ENCODE measurements at places on chromosomes 2 and 18.

- no peak for DNase-seq
Measured at GRCh38 chr2:4693266-4693665, 989.9 kb downstream of the DCDC2C start.

DNA sequence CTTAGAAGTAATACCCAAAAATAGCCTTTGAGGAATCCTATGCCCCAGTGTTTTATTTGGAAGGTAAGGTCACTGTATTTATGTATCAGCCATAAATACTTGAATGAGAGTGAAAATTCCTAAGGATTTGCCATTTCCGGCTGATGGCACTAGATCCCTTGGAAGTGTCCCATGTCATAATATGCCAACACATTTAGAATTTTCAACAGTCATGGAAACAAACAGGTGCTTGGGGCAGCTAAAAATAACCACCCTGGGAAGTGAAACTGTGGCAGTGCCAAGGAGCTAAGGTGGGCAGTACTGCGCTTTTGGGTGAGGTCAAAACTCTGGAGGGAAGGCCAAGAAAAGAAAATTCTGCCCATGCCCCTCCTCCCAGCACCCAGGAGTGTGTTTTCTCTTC lies 80.2 kb downstream of the TCF7L1 start:
- no peak for DNase-seq

GRCh38 chr2:212549463-212549862 lies 10.9 kb upstream of the ERBB4 start:
- no peak for DNase-seq

GRCh38 chr2:59884166-59884565 lies 669.3 kb downstream of the BCL11A start:
- DNase-seq: no peak

- DNase-seq: no peak
Measured at GRCh38 chr2:101758001-101758400, 60.5 kb downstream of the MAP4K4 start.

GRCh38 chr2:44116319-44116718 lies 52.4 kb upstream of the PPM1B start:
- no peak for DNase-seq

GRCh38 chr2:15155959-15156574 lies 405.1 kb downstream of the NBAS start:
- no peak for DNase-seq

GRCh38 chr2:167776359-167776758 lies 471.0 kb downstream of the STK39 start:
- DNase-seq: no peak

- no peak for DNase-seq
Measured at GRCh38 chr2:150572961-150573395, 85.5 kb upstream of the RND3 start.

DNA sequence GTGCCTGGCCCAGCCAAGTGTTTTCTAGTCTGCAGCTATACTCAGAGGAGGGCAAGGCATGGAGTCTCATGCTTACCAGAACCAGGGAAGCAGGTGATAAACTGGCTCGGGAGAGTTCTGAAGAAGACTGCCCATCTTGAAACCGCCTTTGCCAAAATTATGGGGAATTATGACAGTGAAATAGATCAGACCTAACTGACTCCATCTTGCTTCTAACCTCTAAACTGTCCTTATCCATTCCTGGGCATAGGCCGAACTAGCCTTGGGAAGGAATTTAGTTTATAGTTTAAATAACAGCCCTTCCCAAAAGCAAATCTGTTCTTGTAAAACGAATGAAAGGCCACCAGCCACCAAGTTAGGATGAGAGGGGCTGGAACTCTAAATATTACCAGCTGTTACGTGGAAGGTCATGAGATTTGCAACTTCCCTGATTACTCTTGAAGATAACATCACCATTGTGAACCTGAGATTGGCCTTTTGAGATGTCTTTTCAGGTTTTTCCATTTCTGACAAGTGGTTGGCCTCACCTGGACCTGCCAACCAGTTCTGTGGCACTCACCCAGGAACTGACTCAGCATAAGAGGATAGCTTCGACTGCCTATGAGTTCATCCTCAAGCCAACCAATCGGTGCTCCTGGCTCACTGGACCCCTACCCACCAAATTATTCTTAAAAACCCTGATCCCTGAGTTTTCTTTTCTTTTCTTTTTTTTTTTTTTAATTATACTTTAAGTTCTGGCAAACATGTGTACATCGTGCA lies 23.4 kb downstream of the CHCHD5 start:
- DNase-seq: no peak

DNA sequence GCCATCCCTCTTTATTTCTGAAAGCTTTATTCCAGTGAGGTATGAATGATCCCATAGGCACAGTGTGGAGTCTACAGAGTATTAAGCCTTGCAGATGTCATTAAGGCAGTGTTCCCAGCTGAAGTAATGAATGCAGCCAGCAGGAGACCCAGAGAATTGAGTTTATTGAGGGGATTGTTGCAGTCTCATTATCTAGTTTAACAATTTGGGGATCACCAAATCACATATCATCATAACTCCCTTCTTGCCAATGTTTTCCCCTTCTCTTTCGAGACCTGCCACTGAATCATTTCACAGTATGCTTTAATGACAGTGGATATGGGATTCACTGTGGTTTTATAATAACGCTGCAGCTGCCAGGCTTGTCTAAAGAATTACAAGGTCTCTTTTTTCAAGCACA lies 249.3 kb upstream of the FSHR start:
- no peak for DNase-seq

- DNase-seq: no peak
Measured at GRCh38 chr2:183604065-183604464, 479.8 kb downstream of the NUP35 start.

GRCh38 chr2:37324536-37324785 lies 172 bp downstream of the PRKD3 start:
- DNase-seq: peak; percentile 83

- DNase-seq: no peak
Measured at GRCh38 chr2:39661826-39662225, 3.9 kb upstream of the TMEM178A start.

GRCh38 chr18:46098616-46098933 lies 479 bp upstream of the ATP5F1A start:
- no peak for DNase-seq

DNA sequence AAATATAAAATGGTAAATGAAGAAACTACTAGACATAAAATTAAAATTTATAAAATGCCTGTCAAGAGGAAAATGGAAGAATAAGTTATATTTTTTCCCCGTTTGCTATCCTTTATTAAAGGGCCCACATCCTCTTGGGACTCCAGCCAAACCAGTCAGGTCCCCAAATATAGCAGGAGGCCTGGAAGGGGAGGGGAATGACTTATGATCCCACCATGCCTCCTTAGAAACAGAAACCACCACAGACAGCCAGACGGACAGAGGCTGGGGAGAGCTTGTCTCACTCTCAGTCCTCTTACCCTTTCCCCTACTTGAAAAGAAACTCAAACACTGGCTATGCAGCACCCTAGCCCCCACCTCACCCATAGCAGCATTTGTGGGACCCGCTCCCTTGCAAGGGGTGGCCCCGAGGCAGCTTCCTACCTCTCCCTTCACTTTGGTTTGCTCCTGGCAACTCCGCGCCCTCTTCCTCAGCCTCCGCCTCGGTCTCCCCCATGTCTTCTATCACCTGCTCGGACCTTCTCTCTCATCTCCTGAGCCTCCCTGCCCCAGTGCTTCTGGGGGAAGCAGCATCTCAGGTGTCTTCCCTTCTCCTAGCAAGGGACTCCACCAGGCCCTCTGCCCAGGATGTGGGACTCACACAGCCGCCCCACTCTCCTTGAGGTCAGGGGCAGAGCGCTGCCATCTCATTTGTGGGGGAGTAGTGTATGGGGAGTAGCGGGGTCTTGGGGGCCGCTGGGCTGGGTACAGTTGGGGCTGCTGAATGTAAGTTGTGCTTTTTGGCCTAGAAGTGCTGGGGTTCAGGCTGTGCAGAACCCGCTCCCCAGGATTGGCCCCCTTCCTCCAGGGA lies 37.4 kb upstream of the ANKRD62 start:
- no peak for DNase-seq

DNA sequence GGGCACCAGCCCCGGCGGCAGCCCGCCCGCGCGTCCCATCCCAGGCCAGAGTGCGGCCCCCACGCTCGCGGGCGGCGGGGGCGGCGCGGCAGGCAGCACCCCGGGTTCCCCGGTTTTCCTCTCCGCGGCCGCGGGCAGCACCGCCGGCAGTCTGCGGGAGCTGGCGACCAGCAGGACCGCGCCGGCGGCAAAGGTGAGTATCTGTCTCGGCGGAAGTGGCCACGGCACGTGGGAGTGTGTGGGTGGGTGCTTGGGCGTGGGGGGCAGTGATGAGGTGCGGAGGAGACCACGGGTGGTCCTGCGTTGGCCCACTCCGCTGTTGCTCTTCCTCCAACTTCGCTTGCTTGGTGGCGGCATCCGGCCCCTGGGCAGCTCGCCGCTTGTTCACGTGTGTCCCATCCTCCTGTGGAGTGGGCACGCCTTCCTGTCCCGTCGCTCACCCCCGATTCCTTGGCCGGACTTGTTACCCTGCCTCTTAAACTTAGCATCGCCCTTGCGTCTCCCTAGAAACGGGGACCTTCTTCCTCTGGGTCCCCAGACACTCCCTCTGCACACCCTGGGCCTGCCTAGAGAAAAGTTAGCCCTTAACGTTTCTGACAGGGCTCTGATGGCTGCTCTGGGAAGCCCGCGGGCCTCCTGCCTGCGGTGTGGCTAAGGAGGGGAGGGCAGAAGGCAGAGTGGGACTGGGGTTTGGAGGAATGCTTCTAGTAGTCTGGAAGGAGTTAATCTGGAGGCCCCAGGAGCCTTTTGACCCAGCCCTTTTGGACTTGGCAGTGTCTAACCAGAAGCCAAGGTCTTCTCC lies 1.1 kb downstream of the SH3RF3 start:
- DNase-seq: no peak

GRCh38 chr2:163713534-163714311 lies 22.1 kb downstream of the FIGN start:
- DNase-seq: no peak

DNA sequence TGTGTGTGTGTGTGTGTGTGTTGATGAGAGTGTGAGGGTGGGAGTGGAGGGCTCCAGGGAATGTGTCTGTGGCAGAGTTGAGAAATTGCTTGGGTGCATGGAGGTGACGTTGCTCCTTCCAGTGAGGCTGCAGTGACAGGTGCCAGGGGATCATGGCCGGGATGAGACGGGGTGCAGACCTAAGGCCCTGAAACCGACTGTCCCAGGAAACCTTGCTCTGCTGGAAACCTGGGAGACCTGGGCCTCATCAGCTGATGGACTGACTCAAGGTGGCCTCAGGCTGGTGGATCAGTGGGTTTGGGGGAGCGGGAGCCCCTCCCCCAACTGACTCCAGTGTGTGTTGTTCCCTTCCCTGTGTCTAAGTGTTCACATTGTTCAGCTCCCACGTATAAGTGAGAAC lies 56.6 kb downstream of the INHBB start:
- DNase-seq: no peak

GRCh38 chr2:213150315-213151097 lies 906 bp downstream of the IKZF2 start:
- peak; percentile 40 for DNase-seq

GRCh38 chr2:99485411-99485810 lies 4.4 kb downstream of the REV1 start:
- DNase-seq: no peak

- DNase-seq: no peak
Measured at GRCh38 chr2:144190908-144191605, 328.9 kb downstream of the ZEB2 start.

DNA sequence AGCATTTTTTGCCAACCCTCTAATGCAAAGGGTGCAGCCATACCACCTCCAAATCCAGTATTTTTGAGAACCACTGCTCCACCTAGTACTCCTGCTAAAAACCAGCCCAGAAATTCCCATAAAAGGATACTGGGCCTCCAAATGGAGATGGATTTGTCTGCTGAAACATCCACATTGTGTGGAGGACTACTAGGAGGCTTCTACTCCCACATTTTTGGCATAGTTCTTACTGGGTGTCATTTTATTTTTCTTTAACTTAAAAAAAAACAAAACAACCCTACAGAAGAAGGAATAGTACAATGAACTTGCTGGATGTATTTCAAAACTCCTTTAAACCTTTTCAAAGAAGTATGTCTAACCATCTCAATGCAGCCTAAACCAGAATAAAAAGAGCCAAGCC lies 219.2 kb downstream of the SRBD1 start:
- no peak for DNase-seq

- DNase-seq: no peak
Measured at GRCh38 chr2:233435436-233436190, 81.3 kb downstream of the DGKD start.

- DNase-seq: no peak
Measured at GRCh38 chr2:145666552-145666951, 1146.6 kb upstream of the ZEB2 start.

DNA sequence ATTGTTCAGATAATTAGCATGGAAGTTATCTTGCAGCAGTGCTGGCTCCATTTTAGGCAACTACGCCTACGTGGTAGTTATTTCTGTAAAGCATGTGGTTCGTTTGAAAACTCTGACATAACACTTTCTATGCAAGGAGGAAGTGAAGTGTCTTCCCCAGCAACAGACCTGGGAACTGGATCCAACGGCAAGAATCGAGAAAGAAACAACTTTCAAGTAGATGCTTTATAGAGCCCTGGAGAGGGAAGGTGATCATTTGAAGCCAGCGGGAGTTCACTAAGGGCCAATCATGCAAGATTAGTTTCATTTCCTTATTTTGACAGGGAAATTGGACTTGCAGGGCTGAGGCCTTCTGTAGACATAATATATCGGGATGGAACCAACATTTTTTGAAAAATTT lies 218.3 kb downstream of the ACKR3 start:
- peak; percentile 8 for DNase-seq

GRCh38 chr2:118801151-118801550 lies 46.3 kb downstream of the EN1 start:
- DNase-seq: no peak

GRCh38 chr2:216078776-216079175 lies 2.8 kb downstream of the PECR start:
- DNase-seq: no peak

DNA sequence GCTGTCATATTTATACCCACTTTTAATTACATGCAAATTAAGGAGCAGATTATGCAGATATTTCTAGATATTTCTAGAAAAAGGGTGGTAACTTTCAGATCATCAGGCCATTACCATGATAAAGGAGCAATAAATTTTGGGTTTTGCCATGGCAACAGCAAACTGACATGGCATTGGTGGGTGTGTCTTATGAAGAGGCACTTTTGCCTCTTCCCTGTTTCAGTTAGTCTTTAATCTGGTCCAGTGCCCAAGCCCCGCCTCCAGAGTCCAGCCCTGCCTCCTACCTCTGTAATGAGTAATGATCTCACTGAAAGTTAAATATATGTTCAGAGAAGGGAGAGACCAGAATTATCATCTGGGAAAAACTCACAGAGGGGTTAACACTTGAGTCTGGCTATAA lies 124.8 kb downstream of the SCG2 start:
- DNase-seq: no peak

- no peak for DNase-seq
Measured at GRCh38 chr2:132941296-132942020, 271.5 kb upstream of the LYPD1 start.

DNA sequence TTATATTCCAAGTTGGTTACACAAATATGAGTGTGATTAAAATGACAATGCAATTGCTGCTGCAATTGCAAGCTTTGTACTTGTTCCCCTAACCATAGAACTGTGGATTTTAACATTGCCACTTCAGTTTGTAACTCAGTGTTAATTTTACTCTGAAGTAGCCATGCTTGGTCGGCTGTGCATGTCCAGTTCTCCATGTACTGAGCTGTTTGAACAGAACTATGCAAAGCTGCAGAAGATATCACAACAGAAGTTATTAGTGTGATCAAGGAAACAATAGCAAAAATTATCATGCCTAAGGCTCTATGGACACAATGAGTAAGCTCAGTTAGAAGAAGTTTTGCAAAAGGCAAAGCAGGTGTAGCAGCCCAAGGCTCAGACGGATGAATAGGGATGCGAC lies 45.3 kb downstream of the CXCR4 start:
- no peak for DNase-seq

GRCh38 chr2:224038049-224038829 lies 847 bp downstream of the SERPINE2 start:
- DNase-seq: peak; percentile 10
